ENCODE measurements at places on chromosomes 5 and 9.

DNA sequence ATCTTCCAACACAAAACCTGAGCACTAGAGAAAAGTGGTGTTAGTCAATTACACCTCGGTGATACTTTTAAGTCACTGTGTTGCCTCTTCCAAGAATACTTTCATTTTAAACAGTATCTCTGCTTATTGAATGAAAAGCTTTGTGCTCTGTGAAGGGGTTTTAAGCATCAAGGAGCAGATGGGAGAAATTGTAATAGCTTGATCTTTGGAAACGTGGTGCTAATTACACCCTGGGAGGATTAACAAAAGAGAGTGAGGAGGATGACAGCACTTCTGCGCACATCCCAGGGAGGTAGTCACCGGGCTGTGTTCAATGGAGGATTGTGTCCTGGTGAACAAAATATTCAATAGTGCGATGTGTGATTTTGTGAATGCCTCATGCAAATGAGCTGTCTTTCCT lies 477.4 kb upstream of the ADAMTS16 start:
- DNase-seq: no peak

DNA sequence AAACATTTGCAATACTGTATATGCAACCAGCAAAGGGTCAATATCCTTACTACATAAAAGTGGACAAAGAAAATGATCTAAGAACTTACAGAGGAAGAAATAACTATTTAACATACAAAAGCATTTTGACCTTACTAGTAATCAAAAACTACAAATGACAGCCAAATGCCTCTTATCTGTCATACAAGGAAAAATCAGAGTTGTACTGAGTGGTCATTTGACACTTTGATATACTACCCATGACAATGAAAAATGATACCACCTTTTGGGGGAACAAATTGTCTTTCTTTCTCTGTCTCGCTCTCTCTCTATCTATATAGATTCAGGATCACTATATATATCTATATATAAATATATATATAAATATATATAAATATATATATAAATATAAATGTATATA lies 50.4 kb upstream of the ZSWIM6 start:
- no peak for DNase-seq

- no peak for DNase-seq
Observed at GRCh38 chr5:163350083-163350482, 87.3 kb upstream of the CCNG1 start.

GRCh38 chr5:180140079-180140554 lies 68.6 kb upstream of the RNF130 start:
- DNase-seq: no peak

DNA sequence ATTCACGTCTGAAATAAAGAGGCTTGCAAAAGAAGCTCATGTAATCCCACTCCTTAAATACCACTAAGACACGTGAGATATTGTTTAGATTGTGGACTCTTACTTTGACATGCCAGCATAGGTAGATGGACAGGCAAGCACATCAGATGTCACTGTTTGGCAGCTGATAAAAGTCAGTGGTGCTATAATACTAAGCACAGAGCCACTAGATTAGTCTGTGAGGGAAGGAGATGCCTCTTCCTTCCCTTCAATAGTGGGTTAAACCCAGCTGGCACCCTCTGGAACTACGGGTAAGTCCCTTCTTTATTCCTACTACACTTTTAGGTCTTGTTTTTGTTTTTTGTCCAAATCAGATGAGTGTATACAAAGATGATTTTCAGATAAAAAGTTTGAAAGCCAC lies at the start of gene MYOT:
Gene MYOT (plus strand): TSS at position 197 of the 400 bp plus-strand sequence. CDS start 2,792 bp downstream, outside the sequence.
- DNase-seq: no peak

GRCh38 chr5:95191330-95191729 lies 93.6 kb downstream of the MCTP1 start:
- no peak for DNase-seq

- no peak for DNase-seq
Observed at GRCh38 chr9:38274800-38275199, 117.7 kb upstream of the ALDH1B1 start.

DNA sequence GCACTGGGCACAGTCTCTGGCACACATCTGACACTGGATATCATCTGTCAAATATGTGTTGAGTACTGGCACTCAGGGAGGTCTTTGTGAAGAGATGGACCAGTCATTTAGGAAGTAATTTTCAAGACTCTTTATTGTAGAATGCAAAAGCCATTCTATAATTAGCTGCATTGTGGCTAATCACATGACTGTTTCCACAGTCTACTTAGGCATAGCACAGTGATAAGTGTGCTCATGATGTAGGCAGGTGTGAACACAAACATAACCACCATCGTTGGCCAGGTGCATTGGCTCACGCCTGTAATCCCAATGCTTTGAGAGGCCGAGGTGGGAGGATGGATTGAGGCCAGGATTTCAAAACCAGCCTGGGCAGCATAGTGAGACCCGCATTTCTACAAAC lies 62.2 kb downstream of the CFAP77 start:
- DNase-seq: no peak

DNA sequence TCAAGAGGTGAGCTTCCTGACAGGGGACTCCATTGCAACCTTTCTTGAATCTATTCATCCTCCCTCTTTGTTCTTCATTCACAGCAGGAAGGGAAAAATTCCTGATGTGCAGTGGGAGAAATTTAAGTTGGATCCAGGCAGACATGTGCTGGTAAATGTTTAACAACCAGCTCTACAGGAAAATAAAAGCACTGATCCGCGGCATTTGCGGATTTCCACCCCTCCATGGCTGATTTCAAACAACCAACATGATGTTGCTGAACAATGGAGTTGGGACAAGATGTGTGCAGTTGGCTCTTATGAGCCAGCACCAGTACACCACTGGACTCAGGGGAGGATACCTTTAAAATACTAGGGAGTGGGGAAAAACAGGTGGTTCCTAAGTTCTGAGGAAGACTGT lies 47.0 kb downstream of the SPRY4 start:
- no peak for DNase-seq

- no peak for DNase-seq
Observed at GRCh38 chr5:144209361-144209760, 38.7 kb downstream of the KCTD16 start.

GRCh38 chr5:157820593-157821252 lies 38.2 kb downstream of the CLINT1 start:
- no peak for DNase-seq

GRCh38 chr9:136372561-136373299 lies 739 bp downstream of the CARD9 start:
- DNase-seq: no peak

DNA sequence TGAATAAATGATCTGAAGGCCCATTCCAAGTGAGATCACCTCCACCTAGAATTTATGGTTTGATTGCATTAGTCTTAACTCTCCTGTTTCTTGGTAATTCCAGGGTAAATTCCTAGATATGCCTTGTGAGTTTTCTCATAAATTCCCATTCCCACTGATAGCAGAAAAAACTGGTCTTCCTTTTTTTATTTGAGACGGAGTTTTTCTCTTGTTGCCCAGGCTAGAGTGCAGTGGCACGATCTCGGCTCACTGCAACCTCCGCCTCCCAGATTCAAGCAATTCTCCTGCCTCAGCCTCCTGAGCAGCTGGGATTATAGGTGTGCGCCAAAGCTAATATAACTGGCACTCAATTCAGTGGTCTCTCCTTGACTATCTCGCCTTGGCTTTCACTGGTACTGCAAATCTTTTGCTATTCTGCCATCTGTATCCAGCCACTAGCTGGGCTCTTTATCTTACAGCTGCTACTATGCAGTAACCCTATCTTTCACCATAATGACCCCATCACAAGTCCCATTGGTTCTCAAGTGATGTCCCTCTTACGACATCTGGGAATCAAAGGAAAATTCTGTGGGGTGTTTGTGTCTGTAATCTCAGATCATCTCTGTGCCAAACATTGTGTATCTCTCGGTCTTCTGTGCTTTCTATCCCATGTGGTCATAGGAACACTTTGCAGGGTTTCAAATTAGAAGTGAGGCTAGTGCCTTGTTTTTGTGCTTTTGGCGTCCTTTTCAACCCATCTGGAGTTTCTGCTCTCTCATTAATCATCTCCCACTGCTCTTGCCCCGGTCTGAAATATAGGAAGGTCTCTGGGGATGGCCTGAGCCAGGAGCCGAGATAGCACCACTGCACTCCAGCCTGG lies 14.4 kb downstream of the HNRNPK start:
- DNase-seq: no peak

DNA sequence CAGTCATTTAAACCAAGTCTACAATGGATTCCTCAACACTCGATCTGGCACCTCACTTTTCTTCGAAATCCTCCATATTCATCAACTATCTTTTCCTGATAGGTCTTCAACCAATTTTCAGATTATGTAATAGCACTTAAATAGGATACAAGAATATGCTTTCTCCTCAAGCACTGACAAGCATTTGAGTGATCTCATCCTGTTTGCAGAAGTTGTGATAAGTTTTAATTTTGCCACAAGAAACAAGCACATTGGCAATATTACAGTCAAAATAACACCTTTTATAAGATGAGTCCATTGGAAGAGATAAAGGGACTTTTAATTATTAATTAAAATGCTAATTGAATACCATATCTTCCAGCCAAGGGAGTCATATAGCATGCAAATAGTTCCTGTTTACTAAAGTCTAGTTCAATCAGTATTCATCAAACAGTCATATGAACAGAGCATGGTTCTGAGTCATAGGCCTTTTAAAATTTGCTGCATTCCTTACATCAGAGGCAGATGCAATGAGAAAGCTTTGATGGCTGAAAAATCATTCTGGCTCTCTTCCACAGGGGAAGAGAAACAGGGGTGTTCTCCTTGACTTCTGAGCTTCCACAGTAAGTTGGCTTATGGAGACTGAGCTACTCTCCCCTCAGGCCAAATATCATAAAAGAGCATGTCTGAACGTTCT lies 32.7 kb upstream of the ZCCHC9 start:
- no peak for DNase-seq

GRCh38 chr5:106443746-106444145 lies 1227.0 kb downstream of the EFNA5 start:
- no peak for DNase-seq

DNA sequence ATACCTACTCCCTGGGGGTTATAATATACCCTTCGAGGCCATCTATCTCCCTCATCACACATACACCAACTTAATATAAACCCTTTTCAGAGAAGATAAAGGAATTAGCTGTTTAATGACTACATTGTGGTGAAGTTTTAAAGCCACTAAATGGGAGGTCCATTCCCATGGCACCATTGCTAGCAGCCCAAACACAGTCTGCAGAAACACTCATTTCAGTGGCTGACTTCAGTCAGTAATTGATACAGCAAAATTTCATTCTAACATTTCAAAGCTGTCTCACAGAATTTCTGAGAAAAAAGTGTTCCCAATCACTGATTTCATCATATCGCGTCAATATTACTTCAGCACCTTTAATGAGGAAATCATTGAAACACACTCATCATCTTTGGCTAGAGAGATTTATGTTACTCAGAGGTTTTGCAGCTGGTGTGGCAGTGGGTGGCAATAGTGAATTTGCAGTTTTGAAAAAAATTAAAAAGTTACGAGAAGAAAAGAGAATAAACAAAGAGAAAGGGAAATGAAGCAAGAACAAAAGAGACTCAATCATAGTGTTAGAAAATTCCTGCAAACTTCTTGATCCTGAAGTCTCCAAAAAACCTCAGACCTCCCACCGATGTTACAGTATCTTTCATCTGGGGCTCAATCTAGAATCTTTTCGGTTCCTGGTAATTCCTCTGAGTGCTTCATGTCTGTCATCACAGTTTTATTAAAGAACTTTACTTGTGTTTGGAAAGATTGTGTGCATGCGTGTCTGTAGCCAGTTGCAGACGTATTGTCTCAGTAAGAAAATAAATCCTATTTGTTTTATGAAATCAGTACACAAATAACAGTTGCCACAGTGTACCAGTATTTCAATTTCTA lies 105.0 kb downstream of the ERCC6L2 start:
- no peak for DNase-seq

- no peak for DNase-seq
Observed at GRCh38 chr5:117394506-117395157, 820.0 kb upstream of the SEMA6A start.

DNA sequence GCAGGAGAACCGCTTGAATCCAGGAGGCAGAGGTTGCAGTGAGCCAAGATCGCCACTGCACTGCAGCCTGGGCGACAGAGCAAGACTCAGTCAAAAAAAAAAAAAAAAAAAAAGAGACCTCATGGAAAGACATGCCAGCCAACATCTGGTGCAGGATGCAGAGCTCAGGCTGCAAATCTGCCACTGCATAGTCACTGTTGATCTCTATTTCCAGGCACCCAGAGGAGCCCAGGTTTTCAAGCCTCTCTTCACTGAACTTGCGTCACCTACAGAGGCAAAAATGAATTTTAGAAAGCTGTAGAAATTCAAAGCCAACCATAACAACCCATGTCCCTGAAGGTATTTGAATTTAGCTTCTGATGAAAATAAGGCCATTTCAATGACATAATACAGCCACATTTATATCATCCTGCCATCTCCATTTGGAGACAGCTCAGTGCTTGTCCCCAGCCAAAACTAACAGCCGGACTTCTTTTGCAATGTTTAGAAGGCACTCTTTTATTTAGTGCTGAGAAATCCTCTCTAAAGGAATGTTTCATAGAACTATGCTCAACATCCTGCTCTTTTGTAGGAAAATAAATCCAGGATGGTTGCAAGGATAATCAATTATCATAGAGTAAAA lies 113.3 kb downstream of the SNX18 start:
- DNase-seq: no peak

- DNase-seq: no peak
Observed at GRCh38 chr9:101365181-101365580, 19.6 kb downstream of the BAAT start.

DNA sequence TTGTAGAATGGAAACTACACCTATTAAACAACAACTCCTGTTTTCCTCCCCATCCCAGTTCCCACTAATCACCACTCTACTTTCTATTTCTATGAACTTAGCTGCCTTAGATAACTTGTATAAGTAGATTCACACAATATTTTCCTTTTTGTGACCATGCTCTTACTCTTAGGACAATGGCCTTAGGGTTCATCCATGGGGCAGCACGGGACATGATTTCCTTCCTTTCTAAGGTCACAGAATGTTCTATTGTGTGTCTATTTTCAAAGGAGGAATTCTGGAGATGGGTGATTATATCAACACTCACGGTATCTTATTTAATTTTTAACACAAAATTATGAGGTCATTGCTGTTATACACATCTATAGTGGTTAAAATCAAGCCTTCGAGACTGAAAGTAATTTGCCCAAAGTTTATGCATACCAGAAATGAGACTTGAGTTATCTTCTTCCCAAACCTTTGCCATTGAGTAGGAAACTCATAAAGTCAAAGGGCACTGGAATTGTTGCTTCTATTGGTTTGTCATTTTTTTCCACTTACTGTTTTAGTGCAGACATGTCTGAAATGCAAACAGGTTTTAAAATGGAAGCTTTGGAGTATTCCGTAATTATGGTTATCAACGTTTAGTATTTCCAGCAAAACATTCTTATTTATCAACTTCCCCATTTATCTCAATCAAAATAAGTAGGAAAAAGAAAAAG lies 23.6 kb downstream of the CTSL start:
- DNase-seq: no peak

DNA sequence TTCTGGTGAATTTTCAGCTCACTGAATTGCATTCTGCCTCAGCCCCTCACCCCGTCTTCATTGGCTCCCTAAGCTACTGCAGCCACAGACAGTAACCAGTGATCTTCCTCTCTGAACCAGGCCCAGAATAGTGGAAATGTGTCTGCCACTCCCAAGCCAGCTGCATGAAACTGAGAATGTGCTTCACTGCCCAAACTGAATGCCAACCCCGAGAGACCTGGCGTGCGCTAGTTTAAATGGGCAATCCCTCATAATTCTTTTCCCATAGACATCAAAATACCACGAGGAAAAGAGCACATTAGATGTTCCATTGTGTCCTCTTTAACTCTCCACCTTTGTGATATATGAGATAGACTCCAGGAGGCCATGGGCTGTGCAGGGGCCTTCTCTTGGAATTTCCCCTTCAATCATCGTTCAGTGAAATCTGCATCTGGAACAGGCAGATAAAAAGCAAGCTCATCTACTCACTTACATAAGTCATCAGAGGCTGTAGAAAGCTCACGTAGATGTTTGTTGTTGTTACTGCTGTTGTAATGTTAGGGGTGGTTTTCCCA lies 320.2 kb downstream of the NFIB start:
- DNase-seq: no peak

Data from stimulated activated CD4-positive, alpha-beta T cell treated with anti-CD3 and anti-CD28 coated beads, Interleukin-15, amount 100 ng/mL, for 1 hour (primary cell).